ENCODE measurements at places on chromosomes 1 and 21.

DNA sequence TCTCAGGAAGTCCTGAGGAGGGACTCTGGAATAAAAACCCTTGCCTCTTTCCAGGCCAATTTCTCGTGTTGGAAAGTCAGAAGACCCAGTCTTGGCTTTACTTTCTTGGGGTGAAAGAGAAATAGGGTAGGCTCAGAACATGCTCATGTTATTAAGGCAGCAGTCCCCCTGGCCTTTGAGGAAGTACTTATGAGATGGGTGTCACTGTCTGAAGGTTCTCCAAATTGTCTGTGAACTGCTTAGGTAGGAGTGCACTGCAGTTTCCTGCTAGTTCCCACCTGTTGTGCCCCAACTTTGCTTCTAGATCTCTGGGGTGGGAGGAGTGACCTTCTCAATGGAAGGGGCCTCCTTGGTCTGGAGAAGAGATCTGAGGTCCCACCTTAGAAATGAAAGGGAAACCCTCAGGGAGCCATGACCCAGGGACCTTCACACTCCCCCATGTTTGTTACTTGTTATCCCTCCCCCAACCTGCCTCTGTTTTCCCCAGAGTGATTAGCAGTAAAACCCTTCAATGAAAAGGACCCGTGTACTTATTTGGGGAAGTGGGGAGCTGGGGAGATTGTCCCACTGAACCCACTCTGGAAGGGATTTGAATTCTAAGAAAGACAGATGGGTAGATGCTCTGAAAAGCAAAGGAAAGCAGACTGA, 5.7 kb downstream of the ZNF691 start:
- no peak for DNase-seq

- no peak for DNase-seq
Measured at GRCh38 chr1:39572379-39573096, 4.1 kb downstream of the PABPC4 start.

GRCh38 chr1:20982316-20982715, 194.4 kb downstream of the EIF4G3 start:
- DNase-seq: no peak

GRCh38 chr1:237282208-237282783, 240.3 kb downstream of the RYR2 start:
- DNase-seq: no peak

DNA sequence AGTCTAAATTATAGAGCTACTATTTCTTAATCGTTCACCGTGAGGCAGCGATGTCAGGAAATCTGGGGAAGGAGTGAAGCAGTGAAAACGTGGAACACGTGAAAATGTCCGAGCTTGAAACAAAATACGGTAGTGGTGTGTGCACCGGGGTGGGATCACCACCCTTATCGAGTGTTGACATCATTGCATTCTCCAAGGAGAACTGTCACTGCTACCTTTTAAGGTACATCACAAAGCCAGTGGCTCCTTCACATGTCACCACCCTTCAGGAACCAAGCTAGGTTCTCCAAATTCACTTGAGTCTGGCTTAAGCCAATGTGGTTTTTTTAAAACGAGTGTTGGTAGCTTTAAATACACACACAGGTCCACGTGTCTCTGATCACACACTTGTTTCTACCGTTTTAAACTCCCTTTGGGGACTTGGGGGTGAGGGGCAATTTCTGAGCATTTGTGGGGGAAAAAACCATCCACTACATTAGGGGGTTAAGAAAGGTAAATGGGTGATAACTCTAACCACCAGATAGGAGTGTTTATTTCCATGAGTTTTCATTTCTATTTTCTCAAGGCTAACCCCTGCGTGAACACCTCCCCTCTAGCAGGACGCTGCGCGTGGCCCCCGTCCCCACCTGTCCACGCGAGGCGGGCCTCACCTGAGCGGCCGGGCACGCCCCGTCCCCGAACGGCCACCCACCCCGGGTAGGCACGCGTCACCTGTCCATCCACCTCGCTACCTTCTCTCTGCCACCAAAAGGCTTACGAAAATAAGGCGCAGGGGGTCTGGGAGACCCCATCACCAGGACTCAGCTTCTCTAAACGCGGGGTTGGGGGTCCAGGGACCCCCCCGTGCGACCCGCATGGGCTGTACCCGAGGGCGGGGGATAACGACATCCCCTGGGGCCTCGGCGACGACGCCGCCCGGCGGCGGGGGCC, 978 bp downstream of the PRDM15 start:
- DNase-seq: no peak
